ENCODE measurements at places on chromosomes 1 and 21. TPM values are rescaled to one million over a fixed set of nuclear protein-coding genes. Genes with fewer than 3 reads are reported as not detected.

Gene MUTYH
- 15.1 TPM for total RNA-seq

Gene NBPF8
- total RNA-seq = 19.0 TPM

Gene SLC1A7
- total RNA-seq = under 0.01 TPM

Gene CD164L2
- total RNA-seq = not detected

Gene SPRR2G
- not detected for total RNA-seq

Gene FNBP1L
- total RNA-seq = 5.8 TPM

Gene GPX7
- total RNA-seq = 52.8 TPM

Gene FAM72C
- 0.64 TPM for total RNA-seq

- DNase-seq = no peak
Observed at GRCh38 chr1:3293563-3294080, 160.8 kb upstream of the ARHGEF16 start.

DNA sequence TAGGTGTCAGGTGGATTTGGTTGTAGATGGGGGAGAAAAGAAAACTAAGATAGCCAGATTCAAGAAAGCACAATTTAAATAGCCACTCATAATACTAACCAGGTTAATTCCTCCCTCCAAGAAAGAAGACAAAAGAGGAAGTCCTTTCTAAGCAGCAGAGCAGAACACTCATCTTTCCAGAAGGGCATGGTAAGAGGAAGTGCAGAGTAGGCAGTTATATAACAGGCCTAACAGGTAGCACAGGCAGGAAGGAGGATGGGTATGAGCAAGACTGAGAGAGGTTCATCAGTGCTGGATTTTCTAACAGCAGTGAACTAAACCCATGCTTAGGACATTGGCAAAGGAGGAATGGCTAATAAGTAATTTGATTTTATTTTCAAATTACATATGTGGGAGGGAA is 517.5 kb downstream of the PLPP3 start:
- no peak for DNase-seq

- peak; percentile 87 for DNase-seq
Observed at GRCh38 chr1:204348722-204349121, 11.0 kb downstream of the PLEKHA6 start.

- peak; percentile 85 for DNase-seq
Observed at GRCh38 chr1:33180226-33180910, 1.5 kb downstream of the TRIM62 start.

GRCh38 chr21:41564871-41565274 is 56.9 kb upstream of the TMPRSS2 start:
- peak; percentile 78 for DNase-seq

DNA sequence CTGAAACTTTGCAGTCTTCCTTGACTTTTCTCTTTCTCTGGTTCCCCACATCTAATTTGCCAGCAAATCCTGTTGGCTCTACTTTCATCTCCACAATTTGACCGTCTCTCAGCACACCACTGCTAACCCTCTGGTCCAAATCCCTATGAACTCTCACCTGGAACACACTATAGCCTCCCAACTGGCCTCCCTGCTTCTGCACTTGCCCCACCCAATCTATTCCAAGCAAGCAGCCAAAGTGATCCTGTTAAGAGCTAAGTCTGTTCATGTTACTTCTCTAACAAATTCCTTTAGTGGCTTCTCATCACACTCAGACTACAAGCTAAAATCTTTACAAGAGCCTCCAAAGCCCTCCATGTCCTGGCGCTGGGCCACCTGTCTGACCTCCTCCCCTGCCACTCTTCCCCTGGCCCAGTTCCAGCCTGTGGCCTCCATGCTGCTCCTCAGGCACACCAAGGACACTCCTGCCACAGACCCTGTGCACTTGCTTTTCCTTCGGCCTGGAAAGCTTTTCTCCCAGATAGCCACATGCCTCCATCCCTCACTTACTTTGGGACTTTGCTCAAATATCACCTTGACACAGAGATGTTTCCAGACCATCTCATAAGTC is 104.1 kb downstream of the DTL start:
- no peak for DNase-seq

DNA sequence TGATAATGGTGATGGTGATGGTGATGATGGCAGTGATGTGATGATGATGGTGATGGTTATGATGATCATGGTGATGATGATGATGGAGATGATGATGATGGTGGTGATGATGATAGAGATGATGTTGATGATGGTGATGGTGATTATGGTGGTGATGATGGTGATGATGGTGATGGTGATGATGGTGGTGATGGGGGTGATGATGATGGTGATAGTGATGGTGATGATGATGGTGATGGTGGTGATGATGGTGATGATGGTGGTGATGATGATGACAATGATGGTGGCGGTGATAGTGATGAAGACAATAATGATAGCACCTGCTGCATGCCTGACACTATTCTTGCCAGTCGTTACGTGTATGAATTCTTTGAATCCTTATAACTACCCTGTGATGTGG is 317.9 kb upstream of the AJAP1 start:
- no peak for DNase-seq

DNA sequence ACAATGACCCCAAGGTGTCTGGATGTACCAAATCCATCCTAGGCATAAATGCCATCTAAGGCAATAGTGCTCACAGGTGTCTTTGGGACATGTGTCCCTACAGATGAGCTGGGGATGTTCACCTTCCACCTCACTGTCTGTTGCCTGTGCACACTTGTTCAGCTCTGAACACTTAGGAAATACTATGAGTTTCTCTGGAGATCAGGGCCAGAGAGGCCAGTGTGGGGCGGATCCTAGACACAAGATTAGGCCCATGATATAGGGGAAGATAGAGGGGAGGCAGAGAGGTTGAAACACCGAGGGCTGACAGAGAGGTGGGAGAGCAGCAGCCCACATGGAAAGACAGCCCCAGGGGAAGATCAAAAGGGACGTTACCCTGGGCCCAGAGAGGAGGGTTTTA is 25.6 kb downstream of the C1orf116 start:
- DNase-seq = no peak

DNA sequence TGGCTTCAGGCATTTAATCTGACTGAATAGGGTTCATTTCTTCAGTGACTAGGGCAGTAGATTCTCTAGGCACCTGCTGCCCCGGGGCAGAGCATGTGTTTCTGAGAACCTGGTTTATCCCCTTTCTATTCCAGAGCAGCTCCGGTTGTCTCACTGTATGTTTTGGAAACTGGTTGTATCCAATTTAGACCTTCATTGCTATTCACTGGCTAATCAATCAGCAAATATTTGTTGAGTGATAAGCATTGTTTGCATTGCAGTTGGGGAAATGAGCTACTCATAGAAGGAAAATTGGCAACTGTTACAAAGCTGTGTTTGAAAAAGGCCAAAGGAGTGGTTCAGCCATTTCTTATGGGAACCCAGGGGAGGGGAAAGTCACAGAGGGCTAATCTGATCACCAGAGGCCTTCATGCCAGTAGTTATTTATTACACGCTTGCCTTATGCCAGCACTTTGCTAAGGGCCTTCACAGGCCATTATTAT is 2.9 kb downstream of the QSOX1 start:
- no peak for DNase-seq

GRCh38 chr1:248886237-248886895 is 19.7 kb upstream of the PGBD2 start:
- peak; percentile 22 for DNase-seq

GRCh38 chr1:86537928-86538695 is 8.8 kb upstream of the CLCA4 start:
- peak; percentile 13 for DNase-seq

- no peak for DNase-seq
Observed at GRCh38 chr1:27148591-27148990, 6.3 kb downstream of the SLC9A1 start.

DNA sequence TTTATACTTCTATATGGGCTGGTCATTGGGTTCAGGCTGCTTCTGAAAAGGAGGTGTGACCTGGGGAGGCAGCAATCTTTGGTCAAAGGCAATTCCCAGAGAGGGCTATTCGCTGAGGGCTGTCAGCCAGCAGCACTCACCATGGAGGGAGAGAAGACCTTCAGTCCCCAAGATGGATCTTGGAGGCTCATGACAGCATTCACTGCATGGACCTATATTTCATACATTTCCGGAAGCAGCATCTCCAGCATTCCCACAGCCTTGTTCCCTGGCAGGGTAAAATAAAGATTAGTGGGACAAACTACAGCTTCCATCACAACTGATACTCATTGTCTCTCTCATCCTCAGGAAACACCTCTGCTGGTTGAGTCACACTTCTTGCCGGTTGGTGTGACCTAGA is 146.6 kb downstream of the CNIH3 start:
- DNase-seq = no peak

DNA sequence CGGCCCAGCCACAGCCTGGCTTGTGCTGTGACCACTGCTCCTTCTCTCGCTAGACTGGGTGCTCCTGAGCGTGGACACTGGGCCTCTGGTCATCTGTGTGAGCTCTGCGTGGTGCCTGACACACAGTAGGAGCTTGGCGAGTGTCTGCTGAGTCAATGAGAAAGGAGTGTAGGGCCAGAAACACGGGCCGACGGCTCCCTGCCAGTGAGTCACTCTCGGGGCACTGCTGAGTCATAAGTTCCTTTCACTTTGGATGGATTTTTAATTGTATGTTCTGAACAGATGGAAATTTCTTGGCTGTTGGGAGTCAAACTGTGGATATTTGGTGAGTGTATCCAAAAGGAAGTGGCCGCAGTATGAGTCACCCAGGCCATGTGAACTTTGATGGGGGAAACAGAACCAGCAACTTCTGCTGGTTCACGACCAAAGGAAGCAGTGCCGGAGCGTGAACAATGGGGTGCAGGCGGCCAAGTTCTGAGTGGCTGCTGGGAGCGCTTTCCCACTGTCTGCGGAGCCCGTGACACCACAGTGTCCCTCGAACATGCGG is 41.0 kb upstream of the COL18A1 start:
- peak; percentile 99 for DNase-seq

DNA sequence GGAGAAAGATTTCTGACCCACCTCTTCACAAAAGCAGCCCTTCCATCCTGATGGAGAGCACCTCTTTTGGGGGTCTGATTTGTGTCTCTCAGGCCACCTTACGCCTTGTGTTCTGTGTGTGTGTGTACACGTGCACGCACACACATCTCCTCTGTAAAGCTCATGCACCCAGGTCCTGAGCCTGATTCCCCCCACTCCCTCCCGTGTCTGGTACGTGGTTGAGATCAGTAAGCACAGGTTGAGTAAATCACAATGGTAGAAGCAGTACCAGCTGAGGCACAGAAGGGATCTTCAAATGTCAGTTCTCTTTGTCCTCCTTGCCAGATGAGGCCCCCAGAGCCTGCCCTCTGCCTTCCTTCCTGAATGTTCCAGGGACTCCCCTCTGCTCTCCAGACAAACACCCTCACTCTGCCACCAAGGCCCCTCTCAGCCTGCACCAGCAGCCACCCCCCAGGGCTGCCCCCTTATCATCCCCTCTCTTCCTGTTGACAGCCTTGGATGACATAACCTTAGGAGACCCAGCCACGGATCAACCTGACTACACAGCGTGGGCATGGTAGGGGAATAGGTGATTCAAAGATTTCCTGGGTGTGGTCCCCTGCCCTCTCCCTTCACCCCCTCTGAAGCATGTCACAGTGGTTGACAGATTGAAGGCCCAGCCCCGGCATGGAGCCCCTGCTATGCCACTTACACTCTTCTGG is 112.8 kb downstream of the HIVEP3 start:
- no peak for DNase-seq

DNA sequence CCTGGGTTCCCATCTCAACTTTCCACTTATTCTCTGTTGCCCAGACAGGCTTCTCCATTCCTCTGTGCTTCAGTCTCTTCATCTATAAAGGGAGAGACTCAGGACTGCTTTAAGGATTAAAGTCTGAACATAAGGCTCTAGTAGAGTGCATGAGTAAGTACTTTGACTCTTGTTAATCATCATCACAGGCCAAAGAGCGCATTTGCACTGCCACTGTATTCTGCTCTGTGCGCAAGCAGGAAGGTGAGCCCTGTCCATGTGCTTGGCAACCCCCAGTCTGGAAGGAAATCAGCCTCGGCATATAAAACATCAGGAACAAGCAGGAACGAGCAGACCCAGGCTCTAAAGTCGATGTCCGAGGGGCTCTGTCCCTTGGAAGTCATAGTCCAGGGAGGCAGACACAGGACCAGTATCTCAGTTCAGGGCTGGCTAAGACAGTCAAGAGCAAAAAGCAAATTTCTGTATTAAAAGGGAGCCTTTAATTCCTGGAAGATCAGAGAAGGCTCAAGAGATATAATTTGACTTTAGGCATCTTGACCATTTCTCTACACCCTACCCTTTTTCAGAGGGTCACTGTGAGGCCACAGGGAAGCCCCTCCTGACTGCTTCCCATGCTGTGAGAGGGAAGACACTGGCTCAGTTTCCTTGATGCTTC is 131.2 kb downstream of the TRABD2B start:
- DNase-seq = no peak

- DNase-seq = no peak
Observed at GRCh38 chr1:21365036-21365435, 74.8 kb upstream of the ECE1 start.

DNA sequence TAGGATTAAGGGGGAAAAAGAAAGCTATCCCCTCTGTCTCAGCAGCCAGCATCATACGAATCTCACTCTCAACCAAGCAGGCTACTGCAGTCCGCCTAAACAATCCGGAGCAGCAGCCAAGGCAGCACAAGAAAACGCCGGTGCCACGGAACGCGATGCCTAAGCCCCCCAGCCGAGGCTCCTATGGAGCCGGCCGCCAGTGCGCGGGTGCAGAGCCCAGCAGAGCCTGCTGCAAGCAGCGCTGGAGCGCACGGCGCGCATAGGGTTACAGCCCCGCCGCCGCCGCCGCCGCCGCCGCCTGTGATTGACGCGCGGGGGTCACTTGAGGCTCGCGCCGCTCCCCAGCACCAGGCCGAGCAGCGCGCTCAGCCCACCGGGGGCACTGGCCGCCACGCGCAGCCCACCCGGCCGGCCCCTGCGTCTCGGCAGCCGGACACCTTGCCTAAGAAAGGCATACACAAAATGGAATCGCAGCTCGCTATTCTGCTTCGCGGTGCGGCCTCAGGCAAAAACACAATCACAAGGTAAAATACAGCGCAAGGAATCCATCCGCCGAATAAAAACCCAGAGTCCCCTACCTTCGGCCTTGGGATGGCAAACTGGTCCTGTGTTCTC is 780 bp downstream of the HIVEP3 start:
- peak; percentile 62 for DNase-seq

Measured in fibroblast of villous mesenchyme (primary cell).